ENCODE measurements at places on chromosomes 11 and 22. TPM values are rescaled to one million over a fixed set of nuclear protein-coding genes. Genes with fewer than 3 reads are reported as not detected.

DNA sequence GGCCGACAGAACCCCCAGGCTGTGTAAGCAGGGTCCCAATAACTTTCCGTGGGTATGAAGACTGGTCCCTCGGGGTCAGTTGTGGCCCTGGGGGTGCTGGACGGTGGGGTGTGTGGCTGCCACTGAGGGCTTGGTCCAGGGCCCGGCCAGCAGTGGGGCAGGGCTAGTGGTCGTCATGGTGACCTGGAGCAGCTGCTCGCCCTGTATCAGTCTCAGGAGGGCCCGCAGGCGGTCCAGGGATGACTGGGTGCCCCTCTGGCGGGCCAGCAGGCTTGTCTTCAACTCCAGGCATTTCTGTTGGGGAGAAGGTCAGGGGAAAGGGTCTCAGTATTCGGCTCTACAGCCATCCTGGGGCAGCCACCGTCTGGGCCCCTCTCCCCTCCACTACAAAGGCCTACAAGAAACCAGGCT is 126.8 kb downstream of the PHF21B start:
- H3K36me3 ChIP-seq = no peaks in the 10 kb centered on the region
- no peaks in the 10 kb centered on the region for H3K27me3 ChIP-seq
- H3K4me3 ChIP-seq = no peak overlapping the region

IL10RA gene
- total RNA-seq = 21.2 TPM

PRR33 gene
- total RNA-seq = not detected

PANX3 gene
- not detected for total RNA-seq

TYR gene
- total RNA-seq = not detected

DRD2 gene
- not detected for total RNA-seq

DNA sequence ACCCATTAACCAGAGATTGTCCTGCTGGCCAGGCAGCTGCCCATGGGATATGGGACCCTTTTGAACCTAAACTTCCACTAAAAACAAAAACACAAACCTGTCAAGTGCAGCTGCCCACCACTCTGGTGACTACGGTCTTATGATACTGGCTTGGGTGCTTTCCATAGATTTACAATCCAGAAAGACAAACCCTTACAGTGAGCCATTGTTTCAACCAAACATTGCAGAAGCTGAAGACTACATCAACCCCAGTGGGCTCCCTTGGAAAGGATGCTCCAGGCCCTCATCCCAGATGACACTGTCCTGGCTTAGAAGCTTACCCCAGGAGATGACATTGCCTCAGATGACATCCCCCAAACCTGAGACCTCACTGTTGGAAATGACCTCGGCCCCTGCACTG is 56.9 kb upstream of the WNT11 start:
- no peak for DNase-seq
- H3K4me3 ChIP-seq = no peak overlapping the region
- no peak overlapping the region for H3K27ac ChIP-seq
- H3K36me3 ChIP-seq = no peaks in the 10 kb centered on the region
- H3K27me3 ChIP-seq = no peaks in the 10 kb centered on the region
- H3K4me1 ChIP-seq = peaks cover 28% of the 10 kb centered on the region

DNA sequence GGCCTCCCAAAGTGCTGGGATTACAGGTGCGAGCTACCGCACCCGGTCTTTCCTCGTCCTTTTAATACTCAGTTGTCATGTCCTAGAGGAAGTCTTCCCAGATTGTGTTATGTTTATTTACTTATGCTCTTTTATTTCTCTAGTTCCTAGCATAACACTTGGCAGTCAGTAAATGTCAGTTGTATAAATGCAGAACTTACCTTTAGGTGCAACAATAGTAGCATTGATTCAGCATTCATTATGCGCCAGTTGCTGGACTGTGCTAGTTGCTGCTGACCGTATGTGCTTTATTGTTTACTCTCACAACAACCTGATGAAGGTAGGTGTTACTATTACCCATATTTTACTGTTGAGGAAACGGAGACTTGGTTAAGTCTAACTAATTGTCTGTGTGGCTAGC is 20.8 kb downstream of the QSER1 start:
- DNase-seq = no peak
- H3K4me1 ChIP-seq = no peaks in the 10 kb centered on the region
- no peak overlapping the region for H3K4me3 ChIP-seq
- H3K27ac ChIP-seq = no peak overlapping the region
